ENCODE measurements at places on chromosomes 2 and 18.

- DNase-seq, result no peak
These were observed 77.0 kb downstream of the ZSWIM2 start for GRCh38 chr2:186771850-186772463.

- no peak for DNase-seq
These were observed 341.2 kb upstream of the MYT1L start for GRCh38 chr2:2672249-2672648.

GRCh38 chr18:27109451-27109850 lies 75.7 kb downstream of the CHST9 start:
- DNase-seq, result no peak

DNA sequence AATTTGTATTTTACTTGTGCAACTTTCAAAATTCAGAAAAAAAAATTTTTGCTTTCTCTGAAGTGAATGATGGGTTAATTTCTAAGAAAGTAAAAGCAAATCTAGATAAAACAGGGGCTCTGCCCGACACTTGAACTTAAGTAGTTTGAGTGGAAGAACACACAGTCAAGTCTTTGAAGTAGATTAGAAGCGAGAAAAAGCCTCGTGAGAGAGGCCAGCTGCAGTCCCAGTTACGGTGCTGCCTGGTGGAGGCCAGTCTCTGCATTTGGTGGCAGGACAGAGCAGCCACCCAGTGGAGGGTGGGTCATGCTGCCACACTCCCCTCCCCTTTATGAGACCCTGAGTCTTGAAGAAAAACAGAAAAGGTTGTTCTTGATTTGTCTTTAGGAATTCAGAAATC lies 81.8 kb downstream of the INPP5D start:
- DNase-seq, result no peak

- no peak for DNase-seq
These were observed 28.3 kb upstream of the ICOS start for GRCh38 chr2:203908066-203908796.

DNA sequence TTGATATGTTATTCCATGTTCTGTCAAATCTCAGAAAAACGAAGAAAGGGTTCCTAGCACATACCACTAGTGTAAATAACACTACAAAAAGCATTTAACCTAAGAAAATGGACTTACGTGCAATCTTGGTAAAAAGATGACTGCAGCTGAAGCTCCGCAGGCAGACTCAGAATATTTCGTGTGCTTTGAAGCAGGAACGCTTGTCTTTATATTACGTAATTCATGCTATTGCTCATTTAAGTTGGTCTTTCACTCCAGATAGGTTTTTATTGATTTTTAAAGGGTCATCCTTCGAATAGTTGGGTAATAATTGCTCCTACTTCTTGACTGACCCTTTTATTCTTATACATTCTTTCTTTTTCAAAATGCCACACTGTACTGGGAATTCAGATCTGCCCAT lies 44.0 kb downstream of the ID2 start:
- no peak for DNase-seq

GRCh38 chr2:231926761-231927565 lies 767 bp upstream of the NPPC start:
- DNase-seq, result no peak

- no peak for DNase-seq
These were observed 36.2 kb downstream of the HJURP start for GRCh38 chr2:233817995-233818638.

DNA sequence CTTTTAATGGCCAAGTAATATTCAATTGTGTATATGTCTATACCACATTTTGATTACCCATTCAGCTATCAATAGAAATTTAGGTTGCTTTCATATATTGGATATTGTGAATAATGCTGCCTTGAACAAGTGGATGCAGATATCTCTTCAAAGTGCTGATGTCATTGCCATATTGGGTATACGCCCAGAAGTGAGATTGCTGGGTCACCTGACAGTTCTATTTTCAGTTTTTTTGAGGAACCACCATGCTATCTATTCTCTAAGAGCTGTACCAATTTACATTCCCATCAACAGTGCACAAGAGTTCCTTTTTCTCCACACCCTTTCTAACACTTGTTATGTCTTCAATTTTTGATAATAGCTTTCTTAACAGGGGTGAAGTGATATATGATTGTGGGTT lies 306.9 kb downstream of the ZNF516 start:
- DNase-seq, result no peak

GRCh38 chr2:137379186-137379585 lies 585.1 kb upstream of the HNMT start:
- no peak for DNase-seq

GRCh38 chr2:98607104-98607503 lies 1.2 kb downstream of the COA5 start:
- no peak for DNase-seq

DNA sequence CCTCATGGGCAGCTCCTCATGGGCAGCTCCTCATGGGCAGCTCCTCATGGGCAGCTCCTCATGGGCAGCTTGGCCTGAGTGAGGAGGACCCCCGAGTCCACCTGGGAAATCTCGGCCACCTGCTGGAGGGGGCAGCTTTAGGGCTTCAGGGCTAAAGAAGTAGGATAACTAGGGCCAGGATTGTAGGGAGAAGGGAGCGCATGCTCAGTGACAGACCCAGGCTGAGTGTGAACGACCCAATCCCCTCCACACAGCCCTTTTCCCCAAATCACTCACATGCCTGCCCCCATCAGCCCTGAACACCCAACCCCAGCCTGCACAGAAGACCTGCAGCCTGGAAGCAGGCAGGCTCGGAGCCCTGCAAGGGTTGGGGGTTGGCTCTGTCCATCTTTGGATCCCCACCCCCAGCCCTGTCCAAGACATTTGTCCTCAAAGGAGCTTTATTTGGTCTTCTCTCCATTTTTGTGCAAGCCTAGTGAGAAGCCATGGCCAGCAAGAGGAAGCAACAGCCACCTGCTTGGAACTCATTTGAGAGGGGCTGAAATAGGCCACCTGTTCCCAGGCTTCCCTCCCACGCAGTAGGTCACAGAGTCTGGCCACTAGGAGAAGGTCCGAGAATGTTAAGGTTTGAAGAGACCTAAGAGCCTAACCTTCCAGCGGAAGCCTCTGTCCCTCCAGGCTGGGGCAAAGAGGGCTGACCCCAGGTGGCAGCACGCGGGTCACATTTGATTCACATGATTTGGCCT lies 249.9 kb downstream of the TNS1 start:
- no peak for DNase-seq

GRCh38 chr2:219406861-219407230 lies 11.3 kb upstream of the DES start:
- DNase-seq, result no peak

- DNase-seq, result no peak
These were observed 92.3 kb upstream of the TANK start for GRCh38 chr2:161067846-161068350.

DNA sequence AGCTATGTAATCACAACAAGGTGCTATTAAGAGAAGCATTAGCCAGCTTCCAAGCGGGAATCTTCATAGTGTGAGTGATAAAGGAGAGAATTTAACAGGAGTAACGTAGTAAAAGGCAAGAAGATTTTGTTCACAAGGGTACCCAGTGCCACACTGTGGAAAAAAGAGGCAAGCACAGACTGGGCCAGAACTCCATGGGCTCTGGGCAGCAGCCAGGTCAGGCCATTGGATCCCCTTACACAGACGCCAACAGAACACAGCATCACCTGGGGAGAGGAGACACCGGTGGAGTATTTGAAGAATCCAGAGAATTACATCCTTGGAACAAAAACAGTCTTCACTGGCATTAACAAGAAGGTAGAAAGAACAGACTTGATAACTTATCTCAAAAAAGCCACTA lies 21.2 kb downstream of the AMER3 start:
- DNase-seq, result no peak

DNA sequence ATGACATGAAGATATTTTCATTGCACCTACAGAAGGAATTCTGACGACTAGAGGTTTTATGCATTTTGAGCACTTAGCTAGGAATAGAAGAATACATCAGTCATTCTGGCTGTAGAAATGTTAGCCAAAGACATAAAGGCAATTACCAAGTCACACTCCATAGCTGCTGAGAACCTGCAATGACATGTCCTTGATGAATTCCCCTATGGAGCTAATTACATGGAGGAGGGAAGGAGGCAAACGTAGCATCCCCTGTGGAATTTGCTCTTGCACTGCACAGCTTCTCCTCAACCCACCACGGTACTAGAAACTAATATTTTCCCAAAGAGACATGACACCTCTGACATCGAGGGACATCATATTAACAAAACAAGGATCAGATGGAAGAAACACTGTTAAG lies 174.0 kb upstream of the SESTD1 start:
- DNase-seq, result no peak

DNA sequence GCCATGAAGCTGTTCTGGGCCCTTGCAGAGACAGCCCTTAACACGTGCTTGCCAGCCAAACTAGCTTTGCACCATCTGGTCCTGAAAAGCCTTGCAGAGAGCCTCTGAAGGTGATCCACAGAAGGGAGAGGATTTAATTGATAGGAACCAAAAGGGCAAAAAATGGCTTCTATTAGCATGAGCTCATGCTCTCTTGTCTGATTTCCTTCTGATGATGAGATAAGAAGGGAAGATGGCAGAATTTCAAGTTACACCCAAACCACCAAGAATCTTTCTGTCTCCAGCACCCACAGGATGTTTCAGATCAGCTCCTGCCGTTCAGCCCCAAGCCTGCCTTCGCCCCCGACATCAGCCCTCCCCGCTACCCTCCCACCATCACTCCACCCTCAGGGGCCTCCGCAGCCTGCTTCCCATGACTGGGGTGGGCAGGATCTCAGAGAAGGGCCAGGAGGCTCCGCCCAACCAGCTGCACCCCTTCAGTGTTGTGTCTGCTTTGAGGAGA lies 23.4 kb upstream of the GLI2 start:
- no peak for DNase-seq

DNA sequence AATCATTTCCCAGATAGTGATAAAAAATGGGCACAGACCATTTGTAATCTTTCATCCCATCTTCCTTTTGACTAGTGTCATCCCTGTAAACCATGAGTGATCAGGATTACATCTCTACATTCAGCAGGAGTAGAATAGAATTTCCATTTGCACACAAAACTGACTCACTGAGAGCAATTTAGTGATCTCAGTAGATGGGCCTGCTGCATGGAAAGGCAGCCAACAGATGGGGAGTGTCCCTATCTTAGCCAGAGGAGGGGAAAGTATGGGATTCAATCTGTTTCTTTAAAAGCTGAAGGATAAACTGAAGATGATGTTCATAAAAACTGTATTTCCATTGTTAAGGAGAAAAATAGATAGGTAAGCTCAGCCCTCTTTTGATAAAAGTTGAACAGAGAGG lies 441.7 kb downstream of the ZNF521 start:
- no peak for DNase-seq

DNA sequence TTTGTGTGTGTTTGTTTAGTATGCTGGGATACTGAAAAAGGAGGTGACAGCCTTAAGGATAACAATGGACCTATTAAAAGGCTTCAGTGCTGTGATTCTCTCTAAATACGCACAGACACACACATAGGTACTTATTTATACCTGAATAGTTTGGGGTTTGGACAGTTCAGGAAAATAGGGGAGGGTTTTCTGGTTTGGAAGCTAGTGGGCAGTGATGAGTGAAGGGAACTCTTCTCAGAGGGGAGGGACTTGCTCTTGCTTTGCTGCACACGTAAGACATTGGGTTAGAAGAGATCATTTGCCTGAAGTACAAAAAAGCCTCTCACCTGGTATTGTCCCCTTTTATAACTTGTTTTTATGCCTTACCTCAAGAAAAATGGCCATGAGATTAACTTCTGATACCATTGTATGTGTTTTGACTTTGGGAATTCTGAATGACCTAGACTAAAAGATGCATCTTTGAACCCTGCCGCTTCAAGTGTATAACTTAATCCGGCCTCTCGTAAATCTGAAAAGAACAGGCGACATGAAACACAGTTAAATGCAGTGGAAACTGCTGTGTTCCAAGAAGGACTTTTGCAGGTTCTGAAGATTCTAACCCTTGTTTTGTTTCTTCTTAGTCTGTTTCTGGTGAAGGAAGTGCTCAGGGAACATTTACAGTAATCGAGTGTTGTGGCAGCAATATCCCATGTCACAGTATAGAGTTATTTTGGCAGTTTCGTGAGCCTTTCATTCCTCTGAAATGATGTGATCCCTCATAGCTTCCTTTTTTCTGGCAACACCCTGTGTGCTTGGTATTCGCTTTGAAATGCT lies 2.5 kb downstream of the CRIM1 start:
- DNase-seq, result no peak

DNA sequence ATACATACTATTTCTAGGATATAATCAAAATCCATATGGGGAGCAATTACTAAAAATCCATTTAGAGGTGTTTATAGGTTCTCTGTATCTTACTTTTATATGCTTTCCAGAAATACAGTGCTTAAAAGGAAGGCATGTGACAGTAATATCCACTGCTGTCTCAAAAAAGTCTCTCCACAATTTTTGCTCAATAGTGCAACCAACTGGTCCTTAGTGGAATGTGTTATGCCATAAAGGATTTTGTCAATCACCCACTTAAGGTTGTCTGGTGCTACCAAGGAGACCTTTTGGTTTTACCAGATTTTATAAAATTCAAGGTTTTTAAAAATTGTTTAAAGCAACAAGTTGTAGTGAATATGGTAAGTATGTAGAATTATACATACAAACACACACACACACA lies 328.5 kb upstream of the DSEL start:
- DNase-seq, result no peak

DNA sequence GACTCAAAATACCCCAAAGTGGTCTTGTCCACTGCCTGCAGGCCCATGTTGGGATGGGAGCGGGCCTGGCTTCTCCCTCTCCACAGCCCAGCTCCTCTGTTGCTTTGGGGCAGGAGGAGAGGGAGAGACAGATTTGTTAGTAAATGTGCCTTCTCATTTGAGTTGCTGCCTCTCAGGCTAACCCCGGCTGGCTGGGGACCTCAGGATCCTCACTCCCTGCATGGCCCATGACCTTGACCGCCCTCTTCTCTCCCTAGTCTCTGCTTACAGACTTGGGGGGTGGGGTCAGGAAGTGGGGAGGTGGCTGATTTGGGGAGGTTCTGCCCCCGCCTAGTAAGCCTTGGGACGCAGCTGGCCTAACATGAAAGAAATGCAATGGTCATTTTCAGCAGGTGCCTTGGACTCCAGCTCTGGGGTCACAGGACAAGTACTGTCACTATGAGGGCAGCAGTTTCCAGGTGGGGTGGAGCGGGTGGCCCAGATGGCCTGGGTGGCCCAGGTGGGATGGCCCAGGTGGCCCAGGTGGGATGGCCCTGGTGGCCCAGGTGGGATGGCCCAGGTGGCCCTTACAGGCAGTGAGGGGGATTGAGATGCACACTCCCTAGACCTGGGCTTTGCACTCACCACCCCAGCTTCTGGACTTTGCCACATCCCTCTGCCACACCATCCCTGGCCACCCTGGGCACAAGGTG lies 24.1 kb downstream of the HJURP start:
- DNase-seq, result no peak

DNA sequence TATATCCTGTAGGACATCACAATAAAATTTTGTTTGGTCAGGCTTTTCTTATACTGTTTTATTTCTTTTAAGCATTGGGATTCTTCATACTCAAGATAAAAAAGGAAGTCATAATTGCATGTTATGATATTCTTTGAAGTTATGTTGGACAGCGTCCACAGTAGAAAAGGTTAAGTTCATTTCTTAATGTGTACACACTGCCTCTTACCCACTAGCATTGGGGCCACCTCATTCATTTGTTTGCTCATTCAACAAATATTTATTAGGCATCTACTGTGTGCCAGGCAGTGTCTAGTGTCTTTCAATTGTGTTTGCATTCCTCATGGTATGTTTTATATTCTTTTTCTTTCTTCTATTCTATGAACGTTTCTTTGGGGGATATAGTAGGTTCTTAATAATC lies 70.2 kb downstream of the PTPRM start:
- DNase-seq, result no peak

- DNase-seq, result no peak
These were observed 287.3 kb upstream of the SETBP1 start for GRCh38 chr18:44393406-44393805.

Measured in stimulated activated CD8-positive, alpha-beta memory T cell treated with anti-CD3 and anti-CD28 coated beads, Interleukin-4, amount 100 ng/mL, for 1 hour (primary cell).